ENCODE measurements at places on chromosomes 16 and 17. TPM values are rescaled to one million over a fixed set of nuclear protein-coding genes. Genes with fewer than 3 reads are reported as not detected.

The PARD6A gene
- 0.28 TPM for total RNA-seq

The RAC3 gene
- 5.7 TPM for total RNA-seq

The TMIGD1 gene
- not detected for total RNA-seq

The KCNH6 gene
- 0.28 TPM for total RNA-seq

The NLGN2 gene
- total RNA-seq, result 1.7 TPM

The TVP23A gene
- total RNA-seq, result not detected

The ZPBP2 gene
- total RNA-seq, result not detected

The SBK1 gene
- total RNA-seq, result under 0.01 TPM

The WNT9B gene
- not detected for total RNA-seq

- DNase-seq, result peak; percentile 35
These were observed 10.6 kb upstream of the MEFV start for GRCh38 chr16:3266873-3267537.

DNA sequence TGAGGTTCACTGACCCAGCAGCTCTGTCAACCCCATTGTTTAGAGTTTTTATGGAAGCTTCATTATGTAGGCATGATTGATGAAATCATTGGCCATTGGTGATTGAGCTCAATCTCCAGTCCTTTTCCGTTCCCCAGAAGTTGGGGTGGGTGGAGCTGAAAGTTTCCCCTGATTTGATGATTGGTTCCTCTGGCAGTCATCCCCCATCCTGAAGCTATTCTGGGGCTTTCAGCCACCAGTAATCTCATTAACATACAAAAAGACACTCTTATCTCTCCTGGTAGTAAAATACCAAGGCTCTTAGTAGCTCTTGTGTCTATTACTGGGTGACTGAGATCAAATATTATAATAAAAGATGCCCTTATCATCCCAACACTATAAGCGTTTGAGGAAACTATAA lies 67.1 kb downstream of the TANC2 start:
- DNase-seq, result no peak

- DNase-seq, result peak; percentile 37
These were observed 37.6 kb downstream of the NOS2 start for GRCh38 chr17:27762527-27763305.

DNA sequence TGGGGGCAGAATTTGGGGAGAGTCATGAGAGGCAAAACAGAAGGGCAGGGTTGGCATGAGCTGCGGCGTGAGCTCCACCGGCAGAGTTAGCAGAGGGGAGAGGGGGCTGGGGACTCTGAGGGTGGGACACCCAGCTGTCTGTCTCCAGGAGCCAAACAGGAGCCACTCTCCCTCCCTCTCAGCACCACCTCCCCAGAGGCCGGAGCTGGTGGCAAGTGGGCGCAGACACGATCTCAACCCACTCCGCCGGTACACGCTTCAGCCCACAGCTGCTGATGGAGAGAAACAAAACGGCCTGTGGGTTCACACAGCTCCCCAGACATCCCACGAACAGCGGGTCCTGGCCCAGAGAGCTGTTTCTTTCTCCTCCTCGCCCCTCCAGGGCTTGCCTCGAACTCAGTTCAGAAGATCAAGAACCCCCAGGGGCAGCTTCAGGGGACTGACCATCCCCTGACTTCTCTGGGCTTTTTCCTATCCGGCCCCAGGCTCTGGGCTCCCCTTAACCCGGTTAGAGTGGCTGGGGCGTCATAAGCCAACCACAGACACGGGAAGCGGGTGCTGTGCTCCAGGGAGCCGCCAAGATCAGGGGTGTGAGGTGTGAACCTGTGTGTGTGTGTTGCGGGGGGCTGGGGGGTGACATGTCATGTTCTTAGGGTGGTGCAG lies 7.6 kb downstream of the RHBDF2 start:
- no peak for DNase-seq

DNA sequence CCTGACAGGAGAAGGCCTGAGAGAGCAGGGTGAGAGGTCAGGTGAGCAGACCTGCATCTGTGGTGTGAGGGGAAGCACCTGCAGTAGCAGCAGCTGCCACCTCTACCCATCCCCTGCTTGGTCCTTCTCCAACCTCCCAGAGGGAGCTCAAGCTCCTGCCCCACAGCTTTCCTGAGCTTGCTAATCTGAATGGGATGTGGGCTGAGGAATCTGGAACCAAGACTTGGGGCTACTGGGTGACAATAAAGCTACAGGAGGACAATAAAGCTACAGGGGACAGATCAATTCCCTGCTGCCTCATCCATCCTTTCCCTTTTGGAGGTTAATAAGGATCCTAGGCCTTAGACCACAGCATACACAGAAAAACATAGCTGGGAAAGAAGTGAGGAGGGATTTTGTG lies 4.9 kb upstream of the TBX4 start:
- DNase-seq, result no peak

DNA sequence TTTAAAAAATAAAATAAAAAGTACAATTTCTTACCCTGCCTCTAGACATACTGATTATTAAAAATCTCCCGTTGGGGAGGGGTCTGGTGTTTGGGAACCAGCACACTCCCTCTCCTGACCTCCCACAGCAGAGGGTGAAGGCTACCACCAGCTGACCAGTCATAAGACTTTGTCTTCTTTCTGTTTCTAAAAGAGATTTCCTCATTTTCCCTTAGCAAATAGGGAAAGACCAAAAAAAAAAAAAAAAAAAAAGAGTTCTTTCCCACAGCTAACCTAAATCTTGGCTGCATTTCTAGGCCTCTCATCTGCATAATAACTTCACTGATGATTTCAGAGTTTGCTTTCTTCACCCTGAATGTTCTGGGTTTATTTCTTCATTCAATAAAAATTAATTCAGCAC lies 30.3 kb downstream of the CDK5RAP3 start:
- DNase-seq, result peak; percentile 20

DNA sequence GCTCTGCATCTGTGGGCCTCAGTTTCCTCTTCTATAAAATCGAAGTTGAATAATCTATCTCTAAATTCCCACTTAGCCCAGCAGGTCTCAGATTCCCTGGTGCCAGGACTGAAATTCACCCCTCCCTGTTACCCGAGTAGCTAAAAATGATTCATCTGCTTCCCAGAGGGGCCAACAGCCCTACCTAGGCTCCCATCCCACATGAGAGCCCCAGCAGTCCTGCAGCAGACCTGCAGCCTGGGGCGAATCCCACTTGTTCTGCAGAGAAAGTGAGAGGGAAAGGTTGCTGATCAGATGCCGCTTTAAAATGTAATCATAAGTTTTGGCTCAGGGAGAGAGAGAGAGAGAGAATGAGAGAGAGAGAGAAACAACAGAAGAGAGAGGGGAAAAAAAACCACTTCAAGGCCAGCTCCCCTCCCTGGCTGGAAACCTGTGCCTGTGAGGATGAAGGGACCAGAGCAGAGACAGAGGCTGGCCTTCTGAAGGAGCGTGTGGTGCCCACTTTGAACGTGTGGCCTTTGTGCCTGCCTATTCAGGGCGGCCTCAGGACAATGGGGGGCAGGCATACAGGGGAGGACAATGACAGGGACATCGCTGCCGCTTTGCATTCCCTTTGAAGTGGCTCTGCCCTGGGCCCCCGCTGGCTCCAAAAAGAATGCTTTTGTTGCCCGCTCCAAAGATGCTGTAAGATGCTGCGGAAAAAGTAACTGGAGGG lies 85.2 kb upstream of the NKD1 start:
- no peak for DNase-seq

DNA sequence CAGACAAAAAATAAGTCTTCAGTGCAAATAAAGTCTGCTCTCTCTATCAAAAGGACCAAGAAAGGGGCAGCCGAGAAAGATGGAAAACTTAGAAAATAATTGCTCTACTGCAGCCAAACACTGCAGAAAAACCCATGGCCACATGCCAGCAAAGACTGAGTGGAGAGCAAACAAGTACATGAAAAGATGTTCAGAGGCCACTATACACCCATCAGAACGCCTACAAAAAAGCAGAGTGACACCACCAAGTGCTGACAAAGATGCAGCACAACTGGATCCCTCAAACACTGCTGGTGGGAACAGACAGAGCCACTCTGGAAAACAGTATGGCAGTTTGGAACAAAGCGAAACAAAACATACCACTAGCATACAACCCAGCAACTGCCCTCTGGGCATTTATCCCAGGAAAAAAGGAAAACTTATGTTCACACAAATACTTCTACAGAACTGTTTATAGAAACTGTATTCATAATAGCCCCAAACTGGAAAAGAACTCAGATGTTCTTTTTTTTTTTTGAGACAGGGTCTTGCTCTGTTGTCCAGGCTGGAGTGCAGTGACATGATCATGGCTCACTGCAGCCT lies 36.7 kb downstream of the KIAA0753 start:
- peak; percentile 30 for DNase-seq

GRCh38 chr17:37607637-37608331 lies 1.4 kb downstream of the SYNRG start:
- DNase-seq, result no peak

DNA sequence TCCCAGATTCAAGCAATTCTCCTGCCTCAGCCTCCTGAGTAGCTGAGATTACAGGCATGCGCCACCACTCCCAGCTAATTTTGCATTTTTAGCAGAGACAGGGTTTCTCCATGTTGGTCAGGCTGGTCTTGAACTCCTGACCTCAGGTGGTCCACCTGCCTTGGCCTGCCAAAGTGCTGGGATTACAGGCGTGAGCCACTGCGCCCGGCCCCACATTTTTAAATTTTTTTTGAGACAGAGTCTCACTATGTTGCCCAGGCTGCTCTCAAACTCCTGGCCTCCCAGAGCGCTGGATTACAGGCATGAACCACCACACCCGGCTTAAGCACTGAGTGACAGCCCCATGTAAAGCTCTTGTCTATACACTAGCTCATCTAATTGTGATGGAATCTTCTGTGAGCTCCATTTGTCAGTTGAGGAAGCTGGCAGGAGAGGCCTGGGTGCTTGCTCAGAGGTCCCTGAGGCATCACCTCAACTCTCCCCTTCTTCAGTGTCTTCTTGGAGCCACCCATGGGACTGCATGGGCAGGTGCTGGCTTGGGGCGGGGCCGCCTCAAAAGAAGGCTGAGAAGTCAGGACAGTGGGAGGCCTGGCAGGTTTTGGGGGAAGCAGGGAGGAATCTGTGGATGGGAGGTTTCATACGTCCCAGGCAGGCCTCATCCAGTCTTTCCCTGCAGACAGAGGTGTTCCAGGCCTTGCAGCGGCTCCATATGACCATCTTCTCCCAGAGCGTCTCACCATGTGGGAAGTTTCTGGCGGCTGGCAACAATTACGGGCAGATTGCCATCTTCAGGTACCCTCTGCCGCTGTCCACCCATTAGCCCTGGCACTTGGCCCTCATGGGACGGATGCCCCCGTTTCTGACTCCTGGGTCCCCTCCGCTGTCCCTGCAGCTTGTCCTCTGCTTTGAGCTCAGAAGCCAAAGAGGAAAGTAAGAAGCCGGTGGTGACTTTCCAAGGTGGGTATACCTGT lies 1.5 kb downstream of the THOC6 start:
- DNase-seq, result no peak

GRCh38 chr16:50731130-50731988 lies 10.5 kb upstream of the CYLD start:
- no peak for DNase-seq

DNA sequence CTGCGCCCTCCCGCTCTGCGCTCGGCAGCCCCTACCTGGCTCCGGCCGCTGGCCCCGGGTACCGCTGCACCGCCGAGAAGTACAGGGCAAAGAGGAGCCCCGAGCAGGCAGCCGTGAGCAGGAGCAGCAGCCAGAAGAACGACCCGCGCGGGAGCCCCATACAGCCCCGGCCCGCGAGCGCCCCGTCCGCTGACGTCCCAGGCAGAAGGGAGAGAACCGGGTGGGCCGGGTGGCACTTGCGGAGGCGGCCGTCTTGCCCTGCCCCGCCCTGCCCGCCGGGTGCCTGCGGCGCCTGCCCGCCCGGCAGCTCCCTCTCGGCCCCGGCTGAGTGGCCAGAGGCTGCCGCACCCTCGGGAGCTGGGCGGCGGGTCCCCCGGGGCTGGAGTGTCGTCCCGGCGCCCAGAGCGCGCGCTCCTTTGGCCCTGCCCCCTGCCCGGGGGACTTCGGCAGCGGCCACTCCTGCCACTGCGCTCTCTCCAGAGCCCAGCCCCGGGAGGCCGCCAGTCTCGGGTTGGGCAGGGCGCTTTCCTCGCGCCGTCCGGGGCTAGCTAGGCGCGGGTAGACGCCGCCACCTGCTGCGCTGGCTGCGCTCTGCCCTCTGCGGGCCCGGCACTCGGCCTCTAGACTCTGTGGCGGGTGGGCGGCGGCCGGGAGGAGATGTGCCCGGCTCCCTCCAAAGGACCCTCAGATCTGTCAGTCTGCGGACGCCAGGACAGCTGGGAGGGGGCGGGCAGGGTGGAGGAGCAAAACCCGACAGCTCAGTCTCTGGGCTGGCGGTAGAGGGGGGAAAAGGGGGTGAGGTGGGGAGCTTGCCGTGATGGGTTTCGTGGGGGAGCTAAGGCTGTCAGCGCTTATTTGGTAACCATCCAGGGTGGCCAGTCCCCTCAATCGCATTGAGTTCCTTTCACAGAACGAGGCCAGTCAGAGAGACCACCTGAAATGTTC lies at the start of gene ST6GALNAC2:
Gene ST6GALNAC2 (minus strand): TSS at position 212 of the 945 bp plus-strand sequence. CDS start 52 bp downstream, at position 160.
- no peak for DNase-seq

DNA sequence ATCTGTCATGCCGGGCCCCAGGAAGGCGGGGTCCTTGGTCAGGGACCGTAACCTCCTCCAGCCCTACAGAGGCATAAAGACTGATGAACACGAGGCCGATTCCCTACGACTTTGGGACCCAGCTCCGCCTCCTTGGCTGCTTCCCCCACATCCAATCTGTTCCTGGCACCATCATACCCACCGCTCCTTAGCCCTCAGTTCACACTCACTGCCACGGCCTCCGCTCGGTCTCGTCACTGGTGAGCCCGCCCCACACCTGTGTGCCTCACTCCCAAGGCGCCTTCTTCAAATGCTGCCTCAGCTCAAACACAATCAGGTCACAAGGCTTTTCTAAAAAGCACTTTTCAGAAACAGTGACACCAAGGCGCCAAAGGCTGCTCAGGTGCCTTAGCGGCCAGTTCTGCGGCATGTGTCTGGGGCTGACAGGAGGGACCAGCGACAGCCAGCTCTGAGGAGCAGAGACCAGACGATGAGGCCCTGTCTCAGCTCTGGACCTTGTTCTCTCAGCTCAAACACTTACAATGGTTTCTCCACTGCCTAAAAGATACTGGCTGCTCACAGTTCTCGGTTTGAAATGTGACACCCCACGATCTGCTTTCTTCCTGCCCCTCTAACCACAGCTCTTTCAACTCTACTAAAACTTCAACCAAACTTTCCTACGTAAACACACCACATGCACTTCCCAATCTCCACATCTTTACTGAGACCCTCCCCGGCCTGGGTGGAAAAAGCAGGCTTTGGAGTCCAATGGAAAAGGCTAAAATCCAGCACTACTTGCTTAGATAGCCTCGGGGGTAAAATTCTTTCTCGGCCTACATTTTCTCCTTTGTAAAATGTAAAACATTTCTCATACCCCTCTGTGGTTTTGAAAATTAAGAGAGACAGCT lies 33.2 kb downstream of the CYB5D2 start:
- DNase-seq, result peak; percentile 45

GRCh38 chr16:3922241-3922640 lies 41.7 kb upstream of the CREBBP start:
- no peak for DNase-seq

Data from IMR-90 (cell line).